ENCODE measurements at places on chromosomes 5 and 9. TPM values are rescaled to one million over a fixed set of nuclear protein-coding genes. Genes with fewer than 3 reads are reported as not detected.

Gene MEIKIN
- total RNA-seq, result not detected

Gene CLIC3
- not detected for total RNA-seq

GRCh38 chr5:1380910-1381309, 36.0 kb upstream of the CLPTM1L start:
- H3K27ac ChIP-seq, result no peak overlapping the region
- peaks cover 7% of the 10 kb centered on the region for H3K4me1 ChIP-seq
- H3K4me3 ChIP-seq, result peak overlapping the region; percentile 31
- H3K36me3 ChIP-seq, result no peaks in the 10 kb centered on the region
- peaks cover 5% of the 10 kb centered on the region for H3K27me3 ChIP-seq

Gene RNF183
- total RNA-seq, result not detected

GRCh38 chr5:126656401-126657007, 55.8 kb downstream of the PHAX start:
- no peak for DNase-seq
- no peaks in the 10 kb centered on the region for H3K36me3 ChIP-seq
- no peaks in the 10 kb centered on the region for H3K27me3 ChIP-seq
- no peak overlapping the region for H3K27ac ChIP-seq

Gene FREM1
- total RNA-seq, result 1.7 TPM

- H3K27ac ChIP-seq, result no peak overlapping the region
- H3K36me3 ChIP-seq, result no peaks in the 10 kb centered on the region
- no peaks in the 10 kb centered on the region for H3K4me1 ChIP-seq
- no peak overlapping the region for H3K4me3 ChIP-seq
- H3K27me3 ChIP-seq, result no peaks in the 10 kb centered on the region
Measured at GRCh38 chr5:36599986-36600779, 6.2 kb upstream of the SLC1A3 start.

Gene CDX1
- total RNA-seq, result not detected

Gene PAPPA
- total RNA-seq, result 5.0 TPM

Gene ARID3C
- not detected for total RNA-seq

Gene ADRB2
- 4.6 TPM for total RNA-seq

DNA sequence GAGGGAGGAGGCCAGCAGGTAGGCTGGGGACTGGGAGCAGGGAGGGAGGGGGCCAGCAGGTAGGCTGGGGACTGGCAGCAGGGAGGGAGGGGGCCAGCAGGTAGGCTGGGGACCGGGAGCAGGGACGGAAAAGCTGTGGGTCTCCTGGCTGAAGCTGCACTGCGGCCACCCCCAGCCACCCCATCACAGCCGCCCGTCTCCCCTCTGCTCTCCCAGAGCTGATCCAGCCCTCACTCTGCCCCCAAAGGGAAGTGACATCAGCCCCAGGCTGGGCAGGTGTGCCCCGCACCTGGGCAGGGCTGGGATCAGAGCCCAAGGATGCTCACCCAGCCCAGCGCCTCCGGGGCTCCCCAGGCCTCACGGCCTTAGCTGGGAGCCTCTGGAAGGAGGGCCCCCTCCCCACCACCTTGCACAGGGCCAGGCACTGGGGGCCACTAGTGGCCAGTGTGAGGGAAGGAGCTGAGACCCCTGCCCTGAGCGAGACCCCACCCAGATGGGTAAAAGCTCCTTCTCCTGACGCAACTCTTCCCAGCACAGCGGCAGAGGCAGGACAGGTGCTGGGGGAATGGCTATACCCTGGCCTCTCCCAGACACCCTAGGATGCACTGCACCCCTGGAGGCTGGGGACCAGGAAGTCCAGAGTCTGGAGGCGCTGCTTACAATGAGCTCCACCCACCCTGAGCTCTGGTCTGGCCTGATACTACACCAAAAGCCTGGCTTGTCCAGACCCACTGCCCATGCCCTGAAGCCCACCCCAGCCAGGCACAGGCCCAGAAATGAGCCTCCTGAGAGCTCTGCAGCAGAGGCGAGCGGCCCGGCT, 11.6 kb downstream of the AGPAT2 start:
- H3K27ac ChIP-seq, result no peak overlapping the region
- H3K4me3 ChIP-seq, result no peak overlapping the region
- no peak for DNase-seq
- H3K36me3 ChIP-seq, result peaks cover 56% of the 10 kb centered on the region
